Renal cortical epithelial cell (primary cell): ENCODE measurements at places on chromosomes 2 and 18. TPM values are rescaled to one million over a fixed set of nuclear protein-coding genes. Genes with fewer than 3 reads are reported as not detected.

Gene ANKRD62
- not detected in 2 replicates for total RNA-seq

Gene DHRS9
- total RNA-seq: 0.52 TPM in 1 of 2 replicates, not detected in the other

Gene CD8A
- 0.17 TPM in 1 of 2 replicates, not detected in the other for total RNA-seq

Gene NETO1
- total RNA-seq: 0.89 and 4.9 TPM in 2 replicates

Gene CACNB4
- total RNA-seq: 0.52 and 0.75 TPM in 2 replicates

Gene CXCR2
- total RNA-seq: not detected in 2 replicates

Gene NEURL3
- total RNA-seq: 9.0 and 31.1 TPM in 2 replicates

Gene FOXI3
- total RNA-seq: not detected in 2 replicates

Gene MEP1B
- not detected in 2 replicates for total RNA-seq

Gene TTC39C
- 26.9 and 42.0 TPM in 2 replicates for total RNA-seq

Gene HAAO
- 1.1 and 1.2 TPM in 2 replicates for total RNA-seq

Gene MOGAT1
- total RNA-seq: not detected in 2 replicates

Gene SERPINB2
- 0.17 TPM in 1 of 2 replicates, not detected in the other for total RNA-seq

Gene IL1B
- 0.35 and 4.5 TPM in 2 replicates for total RNA-seq

Gene EFR3B
- total RNA-seq: 0.35 and 0.40 TPM in 2 replicates

Gene SERPINB4
- total RNA-seq: 0.17 and 0.35 TPM in 2 replicates

Gene CD8B2
- total RNA-seq: not detected in 2 replicates

Gene SLC40A1
- total RNA-seq: 2.8 and 26.3 TPM in 2 replicates

Gene FRZB
- total RNA-seq: not detected in 2 replicates

Gene PIK3C3
- 62.7 and 88.2 TPM in 2 replicates for total RNA-seq

Gene ABCB11
- not detected in 2 replicates for total RNA-seq

Gene TIA1
- 35.8 and 154 TPM in 2 replicates for total RNA-seq

Gene MATN3
- total RNA-seq: 8.9 and 32.1 TPM in 2 replicates

Gene PER2
- total RNA-seq: 1.0 and 3.7 TPM in 2 replicates

Gene CIDEA
- 0.87 TPM in 1 of 2 replicates, not detected in the other for total RNA-seq

Gene ANKRD30B
- not detected in 2 replicates for total RNA-seq

Gene FKBP1B
- total RNA-seq: 21.3 and 28.5 TPM in 2 replicates

Gene PROM2
- 17.6 and 38.0 TPM in 2 replicates for total RNA-seq

Gene CDCA7
- total RNA-seq: 3.2 and 9.6 TPM in 2 replicates

Gene MOCOS
- total RNA-seq: 12.0 and 14.6 TPM in 2 replicates

Gene EVX2
- not detected in 2 replicates for total RNA-seq

Gene SERPINB10
- not detected in 2 replicates for total RNA-seq

Gene C2orf78
- total RNA-seq: not detected in 2 replicates

Gene KIF1A
- total RNA-seq: 0.45 and 4.2 TPM in 2 replicates

Gene FIGN
- total RNA-seq: 3.0 and 9.0 TPM in 2 replicates

Gene XDH
- total RNA-seq: 2.0 and 25.9 TPM in 2 replicates

Gene PECR
- total RNA-seq: 33.5 and 35.6 TPM in 2 replicates

Gene CIAO1
- total RNA-seq: 95.9 and 107 TPM in 2 replicates

Gene COL5A2
- total RNA-seq: 9.4 and 45.5 TPM in 2 replicates

Gene PLGLB2
- total RNA-seq: 1.3 TPM in 1 of 2 replicates, not detected in the other

Gene B3GNT7
- 4.0 and 4.5 TPM in 2 replicates for total RNA-seq

Gene GDF7
- total RNA-seq: 0.69 and 3.2 TPM in 2 replicates

Gene GPR45
- not detected in 2 replicates for total RNA-seq

Gene GPR35
- total RNA-seq: 1.6 TPM in 1 of 2 replicates, not detected in the other
